ENCODE measurements at places on chromosomes 5 and 9. TPM values are rescaled to one million over a fixed set of nuclear protein-coding genes. Genes with fewer than 3 reads are reported as not detected.

The ADGRV1 gene
- total RNA-seq = 12.4 TPM

The HNRNPK gene
- total RNA-seq = 856 TPM

The MYORG gene
- total RNA-seq = 1.6 TPM

DNA sequence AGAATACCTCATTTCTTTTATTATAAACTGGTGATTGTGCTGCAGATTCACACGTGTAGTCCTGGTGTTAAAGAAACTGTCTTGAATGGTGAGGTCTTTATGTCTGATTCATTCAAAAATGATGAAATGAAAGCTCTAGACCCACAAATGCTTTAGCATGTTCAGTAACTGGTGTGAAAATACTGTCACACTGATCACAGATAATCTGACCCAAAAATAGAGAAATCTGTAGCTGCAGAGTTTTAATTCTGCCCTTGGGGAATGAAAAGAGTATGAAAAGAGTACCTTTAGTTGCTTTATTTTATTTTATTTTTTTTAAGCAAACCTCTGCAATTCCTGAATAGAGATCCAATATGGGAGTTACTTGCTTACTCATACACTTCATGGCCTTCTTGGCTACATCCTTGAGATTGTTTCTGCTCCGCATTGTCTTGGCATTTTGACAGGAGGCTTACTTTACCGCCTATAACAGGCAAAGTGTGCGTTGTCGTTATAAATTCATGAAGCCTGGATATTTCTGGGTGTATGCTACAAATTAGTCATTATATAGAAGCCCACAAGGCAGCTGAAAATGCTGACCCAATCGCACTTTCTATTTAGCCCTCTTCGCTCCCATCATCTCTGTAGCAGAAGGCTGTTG, 2.7 kb downstream of the RGMB start:
- H3K27ac ChIP-seq = no peak overlapping the region
- no peak for DNase-seq
- no peaks in the 10 kb centered on the region for H3K36me3 ChIP-seq
- H3K4me3 ChIP-seq = no peak overlapping the region

DNA sequence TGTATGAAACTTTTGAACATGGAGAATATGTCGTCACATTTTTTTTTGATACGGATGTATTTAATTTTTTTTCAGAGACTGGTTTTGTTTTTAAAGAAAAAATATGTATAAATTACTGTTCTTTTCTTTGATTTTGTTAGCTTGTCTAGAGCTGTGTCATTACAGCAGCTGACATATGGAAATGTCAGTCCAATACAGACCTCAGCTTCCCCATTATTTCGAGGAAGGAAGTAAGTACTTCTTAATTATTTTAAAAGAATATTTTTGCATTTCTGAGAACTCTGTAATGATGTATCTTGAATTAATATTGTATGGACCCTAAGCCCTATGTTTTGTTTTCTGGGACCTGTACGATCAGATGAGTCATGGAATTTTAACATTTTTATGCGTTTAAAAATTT, 7.6 kb downstream of the TENT2 start:
- H3K27ac ChIP-seq = no peak overlapping the region
- DNase-seq = no peak
- no peaks in the 10 kb centered on the region for H3K27me3 ChIP-seq
- peaks cover 85% of the 10 kb centered on the region for H3K36me3 ChIP-seq
- H3K4me3 ChIP-seq = no peak overlapping the region

GRCh38 chr9:17488662-17489061, 90.2 kb upstream of the SH3GL2 start:
- H3K27me3 ChIP-seq = no peaks in the 10 kb centered on the region
- no peaks in the 10 kb centered on the region for H3K36me3 ChIP-seq
